ENCODE measurements at places on chromosomes 7 and 10.
A peak's percentile ranks its signal among the peaks of the same experiment; 100 is the strongest.

GRCh38 chr7:49483142-49483541, 290.3 kb upstream of the VWC2 start:
- DNase-seq, result no peak

DNA sequence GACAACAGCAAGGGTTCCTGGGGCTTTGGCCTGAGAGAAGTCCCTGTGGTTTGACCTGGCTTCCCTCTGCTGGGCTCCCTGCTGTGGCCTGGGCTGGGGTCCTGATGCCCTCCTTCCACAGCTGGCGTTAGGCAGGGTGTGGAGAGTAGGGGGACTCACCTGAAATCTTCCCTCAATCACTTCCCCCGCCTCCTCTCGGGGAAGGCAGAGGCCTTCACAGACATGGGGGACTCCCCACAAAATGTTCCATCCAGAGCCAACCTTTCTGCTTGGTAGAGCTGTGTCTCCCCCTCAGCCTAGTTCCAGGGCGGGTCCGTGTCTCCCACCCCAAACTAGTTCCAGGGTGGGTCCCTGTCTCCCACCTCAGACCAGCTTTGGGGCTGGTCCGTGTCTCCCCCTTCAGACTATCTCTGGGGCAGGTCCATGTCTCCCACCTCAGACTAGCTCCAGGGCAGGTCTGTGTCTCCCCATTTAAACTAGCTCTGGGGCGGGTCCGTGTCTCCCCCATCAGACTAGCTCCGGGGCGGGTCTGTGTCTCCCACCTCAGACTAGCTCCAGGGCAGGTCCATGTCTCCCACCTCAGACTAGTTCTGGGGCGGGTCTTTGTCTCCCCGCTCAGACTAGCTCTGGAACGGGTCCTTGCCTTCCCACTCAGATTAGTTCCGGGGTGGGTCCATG, 2.2 kb downstream of the PVRIG start:
- DNase-seq, result no peak

- no peak for DNase-seq
These were observed 21.5 kb upstream of the AKR1C1 start for GRCh38 chr10:4941540-4942330.

DNA sequence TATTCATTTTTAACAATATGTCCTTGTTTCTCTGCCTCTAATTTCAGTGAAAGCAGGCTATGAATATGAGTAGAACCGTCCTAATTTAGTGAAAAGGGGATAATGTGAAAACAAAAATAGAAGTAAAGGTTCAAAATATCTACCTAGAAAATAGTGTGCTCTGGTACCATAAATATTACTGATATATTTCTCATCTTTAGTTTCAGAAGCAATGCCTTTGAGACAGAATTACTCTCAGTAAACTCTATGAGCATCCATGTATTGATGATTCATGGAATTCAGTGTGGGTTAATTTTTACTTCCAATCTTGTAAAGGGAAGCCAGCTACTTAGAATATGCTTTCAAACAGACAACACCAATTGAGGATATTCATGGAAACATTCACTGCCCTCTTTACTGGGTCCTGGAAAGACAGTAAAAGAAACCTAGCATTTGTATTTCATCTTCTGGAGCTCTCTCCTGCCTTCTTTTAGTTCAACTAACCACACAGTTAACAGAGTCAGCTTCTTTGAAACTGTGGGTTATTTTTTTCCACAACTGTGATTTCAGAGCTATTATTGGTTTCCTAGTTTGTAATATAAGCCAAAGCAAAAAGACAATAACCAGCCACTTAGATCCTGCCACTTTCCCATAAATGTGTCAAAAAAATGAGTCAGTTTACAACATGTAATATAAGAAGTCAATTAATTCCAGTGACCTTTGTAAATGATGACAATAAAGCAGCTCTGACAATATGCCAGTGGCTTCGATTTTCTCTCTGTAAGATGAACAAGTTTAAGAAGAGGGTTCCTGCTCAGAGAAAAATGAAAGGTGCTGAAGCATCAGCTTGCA, 1.7 kb downstream of the LRRN3 start:
- no peak for DNase-seq

DNA sequence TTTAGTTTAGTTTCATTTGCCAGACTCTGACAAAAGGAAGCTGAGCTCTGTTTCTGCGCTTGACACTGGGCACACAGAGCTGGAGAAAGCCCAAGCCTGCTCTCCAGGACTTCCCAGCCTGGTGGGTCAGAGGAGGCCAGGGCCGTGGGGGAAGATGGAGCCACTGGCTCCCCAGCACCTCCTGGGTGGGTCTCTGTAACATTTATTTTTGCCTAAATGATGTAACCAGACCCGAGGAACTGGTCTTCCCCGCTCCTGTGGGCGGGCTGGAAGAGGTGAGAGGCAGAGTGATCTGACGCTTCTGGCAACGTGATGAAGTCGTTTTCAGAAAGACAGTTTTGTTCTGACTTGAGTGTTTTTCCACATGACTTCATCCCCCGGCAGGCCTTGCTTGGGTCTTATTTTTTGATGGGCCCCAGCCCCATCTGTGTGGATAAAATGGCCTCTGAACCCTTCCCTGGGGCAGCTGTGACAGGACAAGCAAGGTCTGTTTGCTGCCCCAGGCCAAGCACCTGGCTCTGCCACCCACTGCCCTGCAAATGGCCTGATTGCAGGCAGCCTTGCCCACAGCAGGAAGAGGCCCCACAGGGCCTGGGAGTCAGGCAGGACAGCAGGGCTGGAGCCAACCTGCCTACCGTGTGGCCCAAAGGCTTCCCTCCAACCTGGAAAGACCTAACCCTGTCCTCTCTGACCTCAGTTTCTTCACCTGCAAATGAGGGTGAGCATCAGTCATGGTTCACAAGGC, 304.9 kb upstream of the ZMIZ1 start:
- DNase-seq, result no peak

GRCh38 chr7:9718071-9718661, 1255.5 kb upstream of the PHF14 start:
- no peak for DNase-seq

- DNase-seq, result peak; percentile 94
These were observed 115.0 kb downstream of the EGFR start for GRCh38 chr7:55133630-55134358.

GRCh38 chr10:127649642-127650041, 87.3 kb upstream of the FOXI2 start:
- DNase-seq, result no peak

- no peak for DNase-seq
These were observed 5.4 kb downstream of the TNRC18 start for GRCh38 chr7:5418285-5418582.

DNA sequence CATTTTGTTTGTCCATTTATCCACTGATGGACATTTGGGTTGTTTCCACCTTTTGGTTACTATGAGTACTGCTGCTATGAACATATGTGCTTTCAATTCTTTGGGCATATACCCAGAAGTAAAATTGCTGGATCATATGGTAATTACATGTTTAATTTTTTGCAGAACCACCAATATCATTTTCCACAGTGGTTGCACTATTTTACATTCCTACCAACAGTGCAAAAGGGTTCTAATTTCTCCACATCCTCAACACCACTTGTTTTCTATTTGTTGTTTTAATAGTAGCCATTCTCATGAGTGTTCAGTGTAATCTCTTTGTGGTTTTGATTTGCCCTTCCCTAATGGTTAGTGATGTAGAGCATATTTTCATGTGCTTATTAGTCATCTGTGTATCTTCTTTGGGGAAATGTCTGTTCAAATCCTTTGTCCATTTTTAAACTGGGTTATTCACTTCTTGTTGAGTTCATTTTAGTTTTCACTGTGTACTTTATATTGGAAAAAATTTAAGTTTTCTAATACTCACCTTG, 101.9 kb downstream of the HIBADH start:
- peak; percentile 67 for DNase-seq

GRCh38 chr7:117808341-117808757, 64.9 kb downstream of the CTTNBP2 start:
- no peak for DNase-seq
